ENCODE measurements at places on chromosomes 1 and 21.

- no peak for DNase-seq
Observed at GRCh38 chr1:217876896-217877295, 245.8 kb downstream of the SPATA17 start.

DNA sequence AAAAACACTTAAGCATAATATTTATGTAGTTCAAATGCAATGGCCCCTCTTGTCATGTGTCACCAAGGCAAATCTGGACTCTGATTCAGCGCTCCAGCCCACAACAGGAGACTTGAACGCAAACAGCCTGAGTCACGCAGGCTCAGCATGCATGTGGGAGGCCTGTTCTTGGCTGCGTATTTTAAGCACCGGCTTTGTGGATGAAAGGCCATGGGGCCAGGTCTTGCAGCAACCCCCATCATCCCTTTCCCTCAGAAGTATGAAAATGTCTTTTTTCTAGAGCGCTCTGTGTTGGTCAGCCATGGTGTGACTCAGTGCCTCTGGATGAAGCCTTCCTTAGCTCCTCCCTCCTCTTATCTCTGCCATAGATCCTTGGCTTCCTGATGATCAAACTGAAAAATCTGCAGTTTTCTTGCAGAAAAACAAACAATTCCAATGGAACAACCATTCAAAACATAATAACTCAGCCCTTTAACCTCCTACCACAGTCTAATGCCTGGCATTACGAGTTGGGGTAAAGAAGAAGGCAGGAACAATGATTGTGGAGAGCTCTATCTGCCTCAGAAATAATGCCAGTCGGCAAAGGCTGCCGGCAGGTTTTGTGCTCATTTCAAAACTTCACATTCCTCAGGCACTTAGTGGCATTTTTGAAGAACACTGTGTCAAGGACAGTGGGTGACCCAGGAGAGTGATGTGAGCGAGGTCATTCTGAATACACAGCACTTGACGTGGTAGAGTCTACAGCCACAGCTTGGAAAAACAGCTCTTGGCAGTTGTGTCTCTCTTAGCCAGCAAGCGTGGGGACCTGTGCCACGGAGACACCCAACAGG is 167.5 kb downstream of the CLIC6 start:
- no peak for DNase-seq

DNA sequence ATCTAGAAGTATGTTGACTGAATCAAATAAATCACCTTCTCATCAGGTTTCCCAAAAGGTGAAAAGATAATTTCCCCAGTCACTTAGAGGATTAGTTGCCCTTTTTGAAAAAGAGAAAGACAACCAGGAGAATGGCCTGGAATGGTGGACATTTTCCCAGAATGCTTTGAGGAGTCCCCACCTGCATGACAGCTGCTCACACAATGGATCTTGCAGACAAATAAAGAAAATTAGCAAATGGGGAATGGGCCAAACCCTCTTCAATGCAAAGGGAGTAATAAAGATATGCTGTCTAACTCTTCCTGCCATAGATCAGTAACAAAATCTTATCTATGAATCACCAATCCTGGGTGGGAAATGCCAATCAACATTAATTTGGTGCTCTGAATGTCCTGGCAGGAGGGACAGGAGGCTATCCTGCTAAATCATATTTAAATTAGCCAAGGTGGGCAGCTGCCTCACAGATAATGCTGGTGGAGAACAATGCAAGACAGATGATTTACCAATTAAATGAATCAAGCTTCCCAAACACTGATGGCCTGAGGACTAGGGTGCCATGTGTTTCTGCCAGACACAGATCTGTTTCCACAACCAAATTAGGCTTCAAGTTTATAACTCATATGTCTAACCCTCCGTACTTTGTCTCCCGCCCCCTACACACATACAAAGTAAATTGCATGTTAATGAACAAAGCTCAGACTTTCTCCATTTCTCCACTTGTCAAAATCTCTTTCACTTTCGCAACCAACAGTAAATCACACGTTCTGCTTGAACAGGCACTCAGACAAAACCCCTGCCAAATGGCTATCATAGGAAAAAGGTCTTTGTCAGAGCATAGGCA is 488.0 kb upstream of the PLXNA2 start:
- no peak for DNase-seq

DNA sequence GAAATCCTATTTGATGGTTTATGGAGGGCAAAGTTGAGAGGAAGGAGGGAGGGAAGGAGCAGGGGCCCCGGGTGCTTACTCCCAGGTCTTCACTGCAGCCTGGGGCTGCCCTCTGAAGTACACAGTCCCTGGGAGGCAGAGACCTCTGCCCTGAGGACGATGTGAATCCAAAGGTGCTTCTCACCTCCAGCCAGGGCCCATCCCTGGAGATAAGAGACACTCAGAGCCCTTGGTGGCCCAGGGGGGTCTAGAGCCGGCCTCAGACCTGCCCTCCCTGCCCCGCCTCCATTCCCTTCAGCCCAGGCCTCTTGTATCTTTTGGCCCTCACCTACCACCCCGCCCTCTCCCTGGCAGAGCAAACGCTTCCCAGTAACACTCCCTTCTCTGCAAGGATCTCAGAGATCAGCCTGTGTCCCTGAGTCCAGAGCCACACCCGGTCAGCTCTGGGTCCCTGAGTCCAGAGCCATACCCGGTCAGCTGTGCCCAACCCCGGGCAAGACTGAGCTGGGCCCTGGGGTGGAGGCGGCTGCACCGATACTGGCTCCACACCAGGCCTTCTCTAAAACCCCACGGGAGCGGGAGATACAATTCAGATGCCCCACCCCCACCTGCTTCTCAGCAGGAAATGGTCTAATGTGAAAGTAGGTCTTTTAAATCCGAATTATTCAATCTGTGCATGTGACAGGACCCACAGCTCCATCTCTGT is 3.6 kb upstream of the GNB1 start:
- no peak for DNase-seq

DNA sequence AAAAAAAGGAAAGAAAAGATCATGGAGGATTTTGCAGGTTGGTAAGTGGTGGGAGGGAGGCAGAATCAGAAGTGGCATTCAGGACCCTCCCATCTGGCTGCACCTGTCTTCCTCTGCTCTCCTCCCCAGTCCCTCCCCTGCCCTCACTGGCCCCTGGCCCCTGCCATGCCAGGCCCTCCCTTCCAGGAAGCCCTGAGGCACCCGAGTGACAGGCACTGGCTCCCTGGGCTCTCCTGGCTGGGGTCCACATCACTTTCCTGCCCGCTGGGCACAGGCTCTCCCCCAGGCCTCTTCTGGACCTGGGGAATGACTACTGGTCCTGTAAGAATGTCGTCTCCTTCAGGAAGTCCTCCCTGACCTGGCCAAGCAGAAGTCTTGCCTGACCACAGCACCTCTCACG is 15.3 kb upstream of the ADARB1 start:
- no peak for DNase-seq

DNA sequence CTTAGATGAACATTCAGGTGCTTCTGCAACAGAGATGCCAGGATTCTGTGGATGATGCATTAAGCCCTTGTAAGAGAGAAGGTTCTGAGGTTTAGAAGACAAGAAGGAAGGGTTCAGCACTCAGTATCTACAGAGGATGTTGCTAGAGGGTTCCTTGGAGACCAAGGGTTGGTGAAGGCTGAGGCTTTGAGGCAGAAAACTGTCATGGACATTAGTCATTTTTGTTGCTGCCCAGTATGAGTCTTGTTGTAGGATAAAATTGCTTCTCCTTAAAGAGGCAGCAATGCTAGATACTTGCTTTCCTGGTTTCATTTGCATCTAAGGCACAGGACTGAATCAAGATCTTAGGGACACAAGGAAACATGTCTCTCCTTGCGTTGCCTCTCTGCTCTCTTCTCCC is 319.4 kb upstream of the NFIA start:
- no peak for DNase-seq

DNA sequence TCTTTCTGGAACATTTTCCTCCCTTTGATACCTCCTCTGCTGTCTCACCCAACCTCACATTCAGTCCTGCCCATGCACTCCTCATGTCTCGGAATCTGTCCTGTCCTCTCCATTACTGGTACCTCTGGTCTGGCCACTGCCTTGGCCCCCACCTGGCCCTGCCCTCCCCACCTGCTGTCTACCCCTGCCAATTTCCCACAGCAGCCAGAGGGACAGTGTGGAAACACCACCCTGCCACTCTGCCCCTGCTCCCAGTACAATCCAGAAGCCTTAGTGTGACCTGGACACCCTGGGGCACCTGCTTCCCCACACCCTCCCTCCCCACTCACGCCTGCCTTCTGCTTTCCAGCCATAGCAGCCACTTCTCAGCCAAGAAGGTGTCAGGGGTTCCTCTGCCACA is 534.4 kb downstream of the MATN1 start:
- DNase-seq, result no peak

- DNase-seq, result no peak
Observed at GRCh38 chr1:37567023-37567422, 10.3 kb downstream of the DNALI1 start.

DNA sequence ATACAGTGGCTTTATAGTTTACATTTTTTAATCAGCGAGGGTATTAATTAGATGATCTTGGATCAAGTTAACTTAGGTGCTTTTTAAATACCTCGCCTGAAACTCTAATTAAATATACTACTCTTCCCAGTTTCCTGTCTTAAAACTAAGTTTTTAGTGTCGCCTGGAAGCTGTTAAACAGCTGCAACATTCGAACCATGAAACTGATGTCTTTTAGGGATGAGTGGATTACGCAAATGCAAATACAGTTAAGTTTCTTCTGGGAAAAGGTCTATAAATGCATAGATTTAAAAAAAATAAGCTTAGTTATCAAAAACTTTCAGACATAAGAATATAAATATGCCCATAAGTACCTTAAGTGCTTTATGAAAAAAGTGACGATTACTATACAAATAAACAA is 228.3 kb downstream of the PTPRC start:
- no peak for DNase-seq

DNA sequence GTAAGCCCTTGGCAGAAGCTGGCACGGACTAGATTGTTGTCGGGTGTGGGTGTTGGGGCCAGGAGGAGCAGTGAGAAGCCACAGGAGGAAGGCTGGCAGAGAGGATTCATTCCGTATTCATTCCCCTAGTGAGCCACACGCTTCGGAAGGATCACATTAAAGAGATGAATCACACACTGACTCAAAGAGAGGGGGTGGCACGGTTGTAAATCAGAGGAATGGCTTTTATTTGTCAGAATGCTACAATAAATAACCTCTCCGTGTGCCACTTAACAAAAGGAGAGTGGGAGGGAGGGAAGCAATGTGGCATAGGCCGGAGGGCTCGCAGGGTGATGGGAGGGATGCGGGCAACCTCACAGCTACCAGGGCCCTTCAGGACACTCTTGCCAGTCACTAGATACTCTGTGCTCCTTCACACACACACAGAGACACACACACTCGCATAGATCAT is 135.5 kb downstream of the HIVEP3 start:
- no peak for DNase-seq

- DNase-seq, result no peak
Observed at GRCh38 chr1:171799166-171799565, 17.7 kb downstream of the METTL13 start.

DNA sequence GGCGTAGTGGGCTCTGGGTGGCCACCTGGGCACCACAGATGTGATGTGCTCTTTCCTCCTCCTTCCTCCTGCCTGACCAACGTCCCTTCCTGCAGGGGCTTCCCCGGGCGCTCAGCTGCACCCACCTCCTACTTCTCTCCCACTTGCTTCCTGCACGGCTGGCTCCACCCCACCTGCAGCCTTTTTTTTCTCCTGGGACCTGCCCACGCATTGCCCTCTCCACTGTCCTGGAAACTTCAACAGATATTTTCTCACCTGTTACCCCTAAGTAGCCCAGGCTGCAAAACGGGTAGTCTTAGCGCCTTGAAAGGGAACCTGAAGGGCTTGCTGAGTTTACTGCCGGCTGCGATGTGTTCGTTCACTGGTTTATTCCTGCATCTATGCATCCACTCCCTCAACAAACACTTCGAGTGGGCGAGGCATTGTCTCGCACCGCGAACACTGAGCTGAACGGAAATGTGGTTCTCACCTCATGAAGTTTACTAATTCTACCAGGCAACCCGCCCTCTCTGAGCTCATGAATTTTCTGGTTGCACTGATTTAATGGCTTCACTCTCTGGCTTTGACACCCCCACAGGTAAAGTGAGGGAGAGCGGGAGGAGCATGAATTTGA is 23.6 kb downstream of the ZBTB18 start:
- peak; percentile 47 for DNase-seq

GRCh38 chr1:208120431-208120790 is 123.8 kb downstream of the PLXNA2 start:
- DNase-seq, result no peak

DNA sequence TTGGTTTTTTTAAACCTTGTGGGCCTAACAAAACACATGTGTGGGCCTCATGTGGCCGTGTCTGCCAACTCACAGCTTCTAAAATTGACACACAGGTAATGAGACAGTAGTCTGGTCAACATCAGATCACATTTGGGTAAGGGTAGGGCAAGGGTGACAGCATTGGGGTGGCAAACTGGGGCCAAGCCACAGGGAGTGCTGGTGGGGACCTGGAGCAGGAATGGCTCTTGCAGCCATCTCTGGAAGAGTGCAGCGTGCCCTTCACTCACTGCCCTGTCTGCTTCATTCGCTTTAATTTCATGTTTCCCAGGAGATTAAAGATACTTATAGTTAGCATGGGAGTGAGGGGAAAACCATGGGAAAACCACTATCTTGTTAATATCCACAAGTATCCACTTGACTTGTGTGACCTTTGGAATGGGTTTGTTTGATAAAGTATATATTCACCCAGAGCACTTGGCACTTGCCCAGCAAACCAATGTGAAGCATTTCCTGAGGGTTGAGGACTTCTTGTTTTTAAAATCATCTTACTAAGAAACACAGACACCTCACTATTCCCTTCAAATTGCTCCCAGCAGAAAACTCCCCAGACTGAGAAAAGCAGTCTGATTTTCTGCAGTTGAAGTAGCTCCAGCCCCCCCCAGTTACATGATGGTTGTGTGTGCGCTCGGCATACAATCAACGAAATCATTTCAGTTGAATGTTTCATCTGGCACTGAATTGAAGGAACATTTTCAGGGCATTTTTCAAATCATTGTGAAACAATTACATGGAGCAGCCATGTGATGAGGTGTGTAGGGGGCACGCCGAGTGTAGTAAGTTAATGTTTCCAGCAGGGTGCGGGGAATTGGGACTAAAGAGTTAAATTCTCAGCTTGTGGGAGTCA is 175.7 kb downstream of the VPS13D start:
- DNase-seq, result no peak

DNA sequence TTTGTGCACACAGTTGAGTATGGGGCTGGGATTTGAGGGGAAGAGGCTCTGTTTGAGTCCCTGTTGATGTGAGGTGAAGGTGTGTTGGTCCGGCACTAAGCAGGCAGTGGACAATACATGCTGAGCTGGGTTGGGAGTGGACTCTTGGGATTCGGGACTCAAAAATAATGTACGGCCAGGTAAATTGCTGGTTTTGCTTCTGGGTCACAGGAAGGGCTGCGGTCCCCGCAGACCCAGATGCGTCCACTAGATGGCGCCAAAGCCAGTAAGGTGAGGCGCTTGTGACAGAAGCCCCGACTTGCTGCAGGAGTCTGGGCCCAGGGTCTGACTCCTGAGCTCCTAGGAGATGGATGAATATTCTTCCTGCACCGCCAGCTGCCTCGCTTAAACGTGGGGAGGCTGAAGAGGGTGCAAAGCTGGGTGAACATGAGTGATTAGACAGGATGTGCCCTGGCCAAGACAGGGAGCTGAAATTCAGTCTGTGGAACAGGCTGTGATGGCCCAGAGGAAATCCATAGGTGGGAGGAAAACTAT is 61.4 kb downstream of the ACBD3 start:
- peak; percentile 82 for DNase-seq

Data from stimulated activated CD8-positive, alpha-beta memory T cell treated with anti-CD3 and anti-CD28 coated beads, Interleukin-2, amount 100 ng/mL, for 1 hour (primary cell).